ENCODE measurements at places on chromosomes 12 and 14.

- peak; percentile 59 for DNase-seq
These were observed 434.7 kb downstream of the FUT8 start for GRCh38 chr14:65847075-65847847.

GRCh38 chr14:90639641-90640040, 176.6 kb downstream of the TTC7B start:
- no peak for DNase-seq

DNA sequence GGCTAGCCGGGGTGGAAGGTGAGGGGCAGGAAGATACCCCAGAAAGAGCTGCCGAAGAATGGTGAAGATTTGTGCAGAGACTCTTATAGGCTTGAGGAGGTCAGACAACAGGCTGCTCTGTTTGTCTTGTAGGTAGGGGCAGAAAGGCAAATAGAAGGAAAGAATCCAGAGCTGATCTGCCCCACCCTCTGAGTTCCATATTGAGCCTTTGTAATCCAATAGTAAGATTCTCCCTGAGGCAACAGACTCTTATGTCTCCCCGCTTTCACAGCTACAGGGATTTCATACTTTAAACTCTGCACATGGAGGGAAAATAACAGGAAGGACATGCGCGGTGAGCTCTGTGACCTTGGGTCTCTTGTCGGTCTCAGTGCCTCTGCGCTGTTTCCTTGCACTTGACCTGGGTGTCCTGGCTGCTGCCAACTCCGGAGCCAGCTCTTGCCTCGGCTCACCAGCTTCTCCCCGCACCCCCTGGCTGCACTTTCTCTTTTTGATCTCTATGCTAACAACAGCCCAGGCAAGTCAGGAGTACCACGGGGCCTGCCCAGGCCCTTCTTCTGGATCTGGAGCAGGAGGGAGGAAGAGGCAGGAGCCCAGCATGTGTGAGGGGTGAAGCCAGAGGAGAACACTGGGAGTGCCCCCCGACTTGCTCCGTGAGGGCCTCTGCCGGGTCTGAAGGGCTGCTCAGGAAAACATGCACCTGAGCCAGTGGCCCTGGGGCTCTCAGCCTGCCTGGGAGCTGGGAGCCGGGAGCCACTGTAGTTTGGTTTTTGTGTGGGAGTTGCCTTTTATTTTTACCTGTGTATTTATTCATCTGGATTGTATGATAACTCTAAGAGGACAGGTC, 75.8 kb downstream of the PPP1R36 start:
- no peak for DNase-seq

- DNase-seq: no peak
These were observed 120.2 kb downstream of the EMP1 start for GRCh38 chr12:13316587-13317246.

DNA sequence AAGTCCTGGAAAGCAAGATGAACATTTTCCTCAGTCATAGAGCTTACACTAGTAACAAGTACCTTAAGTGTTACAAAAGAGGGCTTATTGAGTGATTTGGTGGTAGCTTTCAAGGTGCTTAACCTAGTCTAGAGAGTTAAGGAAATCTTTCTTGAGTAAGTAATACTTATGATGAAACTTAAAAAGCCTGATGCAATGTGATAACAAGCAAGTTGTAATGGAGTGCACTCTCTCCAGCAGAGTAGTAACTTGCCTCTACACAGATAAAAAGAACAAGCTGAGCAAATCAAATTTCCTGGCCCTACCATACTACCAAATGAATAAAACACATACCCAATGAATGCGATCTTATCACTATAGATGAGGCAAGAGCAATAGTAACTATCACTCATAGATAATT, 639.9 kb upstream of the FBXO33 start:
- DNase-seq: no peak

GRCh38 chr12:104412681-104413080, 44.1 kb upstream of the CHST11 start:
- no peak for DNase-seq

- no peak for DNase-seq
These were observed 737.1 kb upstream of the FLRT2 start for GRCh38 chr14:84792722-84793410.

DNA sequence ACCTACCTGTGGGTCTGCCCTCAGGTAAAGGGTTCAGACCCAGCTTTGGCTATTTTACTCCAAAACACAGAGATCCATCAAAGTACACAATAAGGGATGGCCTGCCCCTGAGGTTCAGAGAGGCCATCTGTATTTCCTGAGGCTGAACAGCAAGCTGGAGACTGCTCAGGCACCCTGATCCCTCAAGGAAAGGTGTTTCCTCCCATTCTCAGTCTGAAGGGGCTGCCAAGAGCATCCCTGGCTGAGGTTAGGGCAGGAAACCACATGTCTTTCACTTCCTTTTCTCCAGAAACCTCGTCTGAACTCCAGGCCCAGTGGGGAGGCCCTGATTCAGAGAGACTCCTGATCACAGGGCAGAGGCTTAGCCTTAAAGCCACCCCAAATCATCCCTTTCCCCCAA, 1.5 kb downstream of the RILPL1 start:
- DNase-seq: peak; percentile 24

DNA sequence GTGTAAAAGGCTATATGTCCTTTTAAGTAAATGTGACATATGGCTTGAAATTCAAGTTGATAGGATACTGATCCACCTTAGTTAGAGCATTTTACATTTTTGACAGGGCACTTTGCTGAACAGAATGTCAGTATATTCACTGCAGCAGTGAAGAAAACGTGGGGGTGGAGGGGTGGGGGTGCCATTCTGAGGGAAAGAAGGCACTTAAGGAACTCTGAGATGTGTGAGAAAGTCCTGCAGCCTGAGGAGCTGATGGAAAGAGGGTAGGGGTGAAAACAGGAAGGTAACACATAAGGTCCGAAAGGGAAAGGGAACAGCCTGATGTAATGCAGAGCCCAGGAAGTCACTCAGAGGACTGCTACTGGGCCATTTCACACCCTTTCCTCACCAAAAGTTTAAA, 265.5 kb upstream of the GRIP1 start:
- no peak for DNase-seq

DNA sequence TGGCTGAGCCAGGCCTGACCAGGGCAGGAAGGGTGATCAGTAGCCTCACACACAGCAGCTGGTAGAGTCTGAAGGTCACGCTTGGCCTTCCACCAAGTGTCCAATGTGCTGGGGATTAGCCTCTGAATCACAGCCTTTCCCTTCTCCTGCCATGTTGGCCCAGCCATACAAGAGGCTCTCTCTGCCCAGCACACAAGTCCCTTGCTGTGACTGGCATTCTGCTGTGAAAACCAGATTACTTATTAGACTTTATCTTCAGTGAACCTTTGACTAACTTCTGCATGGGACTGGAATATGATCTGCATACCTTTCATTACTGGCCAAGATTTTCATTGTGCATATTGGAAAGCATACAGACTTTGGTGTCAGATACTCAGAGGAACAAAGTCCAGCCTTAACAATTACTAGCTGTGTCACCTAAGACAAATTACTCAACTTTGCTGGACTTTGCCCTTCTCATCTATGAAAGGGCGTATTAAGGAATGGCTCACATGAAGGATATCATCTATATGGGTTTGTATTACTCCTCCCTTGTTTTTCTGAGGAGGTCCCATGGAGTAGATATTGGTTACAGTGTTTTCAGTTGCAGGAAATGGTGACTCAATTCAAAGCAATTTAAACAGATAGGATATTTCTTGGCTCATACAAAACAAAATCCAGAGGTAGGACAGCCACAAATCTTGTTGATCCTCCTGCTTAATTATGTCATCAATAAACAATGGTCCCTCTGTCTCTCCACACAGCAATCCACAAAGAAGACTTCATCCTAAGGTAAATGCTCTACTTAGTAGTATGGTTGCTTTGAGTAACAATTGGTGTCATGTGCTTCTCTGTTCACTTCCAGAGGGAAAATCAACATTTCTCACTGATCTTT, 99.6 kb downstream of the DYRK2 start:
- DNase-seq: no peak

GRCh38 chr12:31620311-31620710, 29.4 kb upstream of the DENND5B start:
- no peak for DNase-seq

DNA sequence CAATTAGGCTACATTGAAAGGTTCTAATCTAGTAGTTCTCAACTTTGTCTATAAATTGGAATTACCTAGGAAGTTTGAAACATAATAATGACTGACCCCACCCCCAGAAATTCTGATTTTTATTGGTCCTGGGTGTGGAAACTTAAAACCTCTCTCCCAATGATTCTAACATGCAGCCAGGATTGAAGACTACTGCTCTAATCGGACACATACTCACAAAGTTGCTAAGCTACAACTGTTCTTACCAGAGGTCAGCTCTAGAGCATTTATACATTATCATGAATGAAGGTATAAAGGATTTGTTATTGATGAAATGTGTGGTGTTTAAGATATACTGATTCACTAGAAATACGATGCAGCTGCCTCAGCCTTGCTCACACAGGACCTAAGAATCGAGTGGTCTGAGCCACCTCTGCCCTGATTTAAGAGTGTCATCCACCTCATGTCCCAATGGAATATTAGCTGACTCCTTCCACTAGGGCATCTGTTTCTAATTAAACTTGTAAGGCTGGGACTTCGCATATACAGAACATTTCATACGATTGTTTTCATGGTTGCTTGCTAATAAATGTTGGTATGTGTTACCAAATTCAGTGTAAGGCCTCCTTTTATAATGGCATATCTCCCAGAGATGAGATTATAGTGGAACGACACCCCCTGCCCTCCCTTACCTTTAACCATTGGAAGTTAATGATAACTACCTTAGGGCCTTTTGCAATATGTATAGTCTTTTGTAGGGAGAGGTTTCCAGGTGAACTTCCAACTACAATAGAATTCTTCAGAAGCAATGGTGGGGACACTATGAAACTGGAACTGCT, 410.8 kb upstream of the PDE3A start:
- DNase-seq: no peak
